ENCODE measurements at places on chromosomes 1 and 21.

- DNase-seq: no peak
Observed at GRCh38 chr1:76294482-76295194, 220.1 kb downstream of the ST6GALNAC3 start.

DNA sequence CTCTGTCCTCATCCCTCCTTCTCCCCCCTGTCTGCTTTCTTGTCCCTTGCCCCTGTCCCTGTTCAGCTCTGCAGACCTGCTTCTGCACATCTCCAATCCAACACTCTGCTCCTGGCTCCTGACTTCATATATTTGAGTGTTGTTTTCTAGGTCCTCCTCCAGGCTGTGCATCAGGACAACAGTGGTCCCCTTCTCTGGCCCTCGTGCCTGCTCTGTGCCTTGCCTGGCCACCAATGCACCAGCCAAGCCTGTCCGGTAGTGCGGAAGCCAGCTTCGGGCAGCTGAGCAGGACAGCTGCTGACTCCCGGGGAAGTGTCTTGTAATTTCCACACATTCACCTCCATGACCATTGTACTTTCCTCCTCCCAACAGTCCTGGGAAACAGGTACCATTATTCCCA, 203.4 kb upstream of the RAB4A start:
- no peak for DNase-seq

GRCh38 chr1:101371259-101371658, 134.4 kb downstream of the S1PR1 start:
- no peak for DNase-seq

- DNase-seq: no peak
Observed at GRCh38 chr1:201954263-201955008, 867 bp upstream of the TIMM17A start.

GRCh38 chr1:53902235-53903138, 8.5 kb downstream of the DIO1 start:
- no peak for DNase-seq

DNA sequence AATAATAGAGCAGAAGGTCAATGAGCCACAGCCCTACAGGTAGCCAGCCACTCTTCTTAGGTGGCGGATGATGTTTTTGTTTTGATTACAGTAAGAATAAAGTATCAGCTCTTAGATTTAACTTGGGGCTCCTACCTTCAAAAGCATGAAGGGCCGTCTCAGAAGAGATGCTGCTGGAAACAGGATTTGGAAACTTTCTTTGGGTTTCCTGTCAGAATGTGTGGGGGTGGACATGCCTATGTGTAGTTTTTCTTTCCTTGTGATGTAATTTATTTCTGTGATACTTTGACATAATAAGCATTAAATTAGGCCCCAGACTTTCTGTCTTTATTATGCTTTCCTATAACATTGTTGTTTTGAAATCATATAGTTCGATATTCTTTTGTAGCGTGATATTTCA, 1.5 kb downstream of the RAP1A start:
- DNase-seq: no peak

DNA sequence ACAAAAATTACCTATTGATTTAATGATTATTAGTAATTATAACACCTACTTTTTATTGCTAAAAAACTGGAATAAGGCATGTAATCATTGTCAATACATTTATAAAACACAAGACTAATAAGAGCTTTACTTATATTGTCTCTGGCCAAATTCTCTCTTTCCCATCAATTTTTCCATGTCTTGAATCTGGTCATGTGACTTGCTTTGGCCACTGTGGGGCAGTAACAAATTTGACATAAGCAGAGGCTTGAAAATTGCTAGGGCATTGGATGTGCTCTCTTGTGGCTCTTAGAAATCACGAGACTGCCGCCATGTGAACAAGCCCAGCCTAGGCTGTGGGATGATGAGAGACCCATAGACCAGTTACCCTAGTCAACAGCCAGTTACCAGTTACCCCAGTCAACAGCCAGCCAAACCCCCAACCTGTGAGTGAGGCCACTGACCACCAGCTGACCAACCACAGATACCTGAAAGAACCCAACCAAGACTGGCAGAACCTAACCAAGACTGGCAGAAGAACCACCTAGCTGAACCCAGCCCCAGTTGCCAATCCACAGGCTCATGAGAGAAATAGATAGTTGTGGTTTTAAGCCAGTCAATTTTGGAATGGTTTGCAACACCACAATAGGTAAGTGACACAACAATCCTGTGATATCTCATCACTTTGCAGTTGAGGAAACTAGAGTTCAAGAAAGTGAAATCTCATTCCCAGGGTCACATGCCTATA, 8.8 kb downstream of the KLHDC7A start:
- no peak for DNase-seq

DNA sequence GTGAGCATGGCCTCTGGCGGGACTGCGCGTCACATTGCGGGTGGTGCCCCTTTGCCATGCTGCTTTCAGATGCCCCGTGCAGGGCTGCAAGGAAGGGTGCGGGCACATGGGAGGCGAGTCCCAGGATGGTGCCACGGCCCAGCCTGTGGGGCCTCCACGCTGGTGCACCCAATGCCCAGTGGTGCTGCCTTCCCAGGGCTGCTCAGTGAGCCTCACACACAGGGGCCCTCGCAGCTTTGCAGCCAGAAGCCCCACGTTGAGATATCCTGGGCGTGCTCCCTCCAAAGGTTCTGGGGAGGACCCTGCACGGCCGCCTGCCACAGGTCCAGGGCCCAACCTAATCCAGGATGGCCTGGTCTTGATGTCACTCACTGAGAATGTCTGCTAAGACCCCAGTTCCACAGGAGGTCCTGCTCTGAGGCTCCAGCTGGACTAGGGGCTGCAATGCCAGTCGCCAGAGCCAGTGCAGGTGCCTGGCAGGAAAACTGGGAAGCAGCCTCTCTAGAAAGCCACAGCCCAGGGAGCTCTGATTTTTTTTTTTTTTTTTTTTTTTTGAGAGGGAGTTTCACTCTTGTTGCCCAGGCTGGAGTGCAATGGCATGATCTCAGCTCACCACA, 34.1 kb upstream of the PRSS38 start:
- DNase-seq: no peak

GRCh38 chr21:15309022-15309590, 244.3 kb upstream of the NRIP1 start:
- no peak for DNase-seq

DNA sequence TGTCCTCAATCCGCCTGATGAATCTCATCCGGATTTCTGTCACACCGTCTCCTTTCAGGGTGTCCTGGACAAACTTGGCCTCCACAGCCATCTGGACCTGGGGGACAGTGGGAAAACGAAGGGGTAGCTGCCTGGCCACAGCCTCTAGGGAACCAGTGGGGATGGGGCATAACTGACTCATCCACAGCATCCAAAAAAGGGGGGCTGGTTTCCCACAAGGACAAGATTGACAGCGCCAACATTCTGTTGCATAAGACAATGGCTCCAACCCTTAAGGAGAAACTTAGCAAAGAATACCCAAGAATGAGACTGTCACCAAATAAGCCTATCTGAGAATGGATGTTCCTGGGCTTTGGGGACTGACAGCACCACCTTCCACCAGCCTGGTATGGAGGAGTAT, 12.1 kb downstream of the TRAPPC3 start:
- no peak for DNase-seq

DNA sequence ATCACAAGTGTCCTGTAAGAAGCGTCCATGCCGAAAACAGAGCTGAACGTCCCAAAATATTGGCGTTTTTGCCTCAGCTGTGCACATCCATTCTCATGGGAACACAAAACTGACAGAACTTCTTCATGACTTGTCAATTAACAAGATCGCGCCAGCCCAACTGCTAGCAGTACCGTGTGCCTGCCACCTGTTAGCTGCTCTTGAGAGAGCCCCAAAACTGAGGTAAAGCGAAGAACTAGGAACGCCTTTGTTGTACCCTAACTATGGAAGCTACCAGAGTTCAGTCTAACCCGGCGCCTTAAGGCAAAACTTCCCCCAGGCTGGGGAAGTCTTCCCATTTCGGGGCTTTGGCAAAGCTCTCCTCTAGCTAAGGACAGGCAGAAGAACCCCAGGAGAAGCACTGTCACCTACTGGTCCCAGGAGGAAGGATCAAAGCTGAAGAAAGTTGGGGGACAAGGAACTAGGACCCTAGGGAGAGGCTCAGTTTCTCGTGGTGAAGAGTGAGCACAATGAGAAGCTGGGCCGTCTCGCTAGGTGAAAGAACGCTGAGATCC, 719 bp downstream of the EYA3 start:
- DNase-seq: no peak

DNA sequence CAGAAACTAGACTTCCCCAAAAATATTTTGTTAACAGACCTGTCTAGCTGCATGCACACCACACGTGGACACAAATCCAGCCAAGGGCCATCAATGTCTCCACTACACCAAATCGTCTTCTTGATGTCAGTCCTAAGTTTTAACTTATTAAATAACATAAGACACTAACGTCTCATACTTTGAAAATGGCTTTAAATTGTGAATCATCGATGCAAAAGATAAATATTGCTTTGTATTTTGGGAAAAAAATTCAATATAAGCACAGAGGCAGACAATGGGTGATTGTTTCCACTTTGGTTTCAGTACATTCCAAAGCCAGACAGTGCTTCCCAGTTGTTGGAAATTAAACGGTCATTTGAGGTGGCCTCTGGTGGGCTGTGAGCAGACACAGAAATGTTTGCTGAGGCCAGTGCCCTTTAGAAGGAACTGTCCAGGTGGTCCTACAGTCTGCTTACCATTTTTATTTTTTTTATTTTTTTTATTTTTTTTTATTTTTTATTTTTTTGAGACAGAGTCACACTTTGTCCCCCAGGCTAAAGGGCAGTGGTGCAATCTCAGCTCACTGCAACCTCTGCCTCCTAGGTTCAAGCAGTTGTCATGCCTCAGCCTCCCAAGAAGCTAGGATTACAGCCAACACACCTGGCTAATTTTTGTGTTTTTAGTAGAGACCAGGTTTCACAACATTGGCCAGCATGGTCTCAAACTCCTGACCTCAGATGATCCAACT, 1.8 kb upstream of the KIAA2013 start:
- no peak for DNase-seq

- DNase-seq: no peak
Observed at GRCh38 chr1:66012106-66012784, 219.6 kb downstream of the PDE4B start.

DNA sequence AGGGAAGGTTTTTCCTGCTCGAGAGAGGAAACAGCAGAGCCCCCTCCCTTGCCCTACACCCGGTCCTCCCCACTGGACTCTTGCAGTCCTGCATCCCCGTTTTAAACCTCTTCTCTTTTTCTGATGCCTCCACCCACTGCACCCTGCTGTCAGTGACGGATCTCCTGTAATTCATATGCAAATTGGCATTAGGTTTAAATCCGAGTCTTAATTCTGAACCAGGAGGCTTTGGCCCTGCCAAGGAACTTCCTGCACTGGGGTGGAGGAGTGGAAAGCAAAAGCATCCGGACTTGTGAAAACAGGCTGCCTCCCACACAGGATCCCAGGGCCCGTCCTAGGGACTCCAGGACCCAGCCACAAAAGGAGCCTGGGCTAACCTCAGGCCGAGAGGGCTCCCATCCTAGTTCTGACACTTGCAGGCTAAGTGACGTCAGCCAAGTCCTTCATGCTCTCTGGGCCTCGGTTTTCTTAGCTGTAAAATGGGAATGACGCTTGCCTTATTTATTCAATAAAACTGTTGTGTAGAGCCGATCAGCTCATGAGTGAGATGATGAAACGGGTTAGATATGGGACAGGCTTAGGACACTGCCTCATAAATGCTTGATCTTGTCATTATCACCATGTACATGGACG, 613.3 kb downstream of the AJAP1 start:
- DNase-seq: no peak
